NCI-H226 (cell line): ENCODE measurements at places on chromosomes 7 and 10.

GRCh38 chr7:155259866-155260497, 37.7 kb upstream of the INSIG1 start:
- DNase-seq = no peak

DNA sequence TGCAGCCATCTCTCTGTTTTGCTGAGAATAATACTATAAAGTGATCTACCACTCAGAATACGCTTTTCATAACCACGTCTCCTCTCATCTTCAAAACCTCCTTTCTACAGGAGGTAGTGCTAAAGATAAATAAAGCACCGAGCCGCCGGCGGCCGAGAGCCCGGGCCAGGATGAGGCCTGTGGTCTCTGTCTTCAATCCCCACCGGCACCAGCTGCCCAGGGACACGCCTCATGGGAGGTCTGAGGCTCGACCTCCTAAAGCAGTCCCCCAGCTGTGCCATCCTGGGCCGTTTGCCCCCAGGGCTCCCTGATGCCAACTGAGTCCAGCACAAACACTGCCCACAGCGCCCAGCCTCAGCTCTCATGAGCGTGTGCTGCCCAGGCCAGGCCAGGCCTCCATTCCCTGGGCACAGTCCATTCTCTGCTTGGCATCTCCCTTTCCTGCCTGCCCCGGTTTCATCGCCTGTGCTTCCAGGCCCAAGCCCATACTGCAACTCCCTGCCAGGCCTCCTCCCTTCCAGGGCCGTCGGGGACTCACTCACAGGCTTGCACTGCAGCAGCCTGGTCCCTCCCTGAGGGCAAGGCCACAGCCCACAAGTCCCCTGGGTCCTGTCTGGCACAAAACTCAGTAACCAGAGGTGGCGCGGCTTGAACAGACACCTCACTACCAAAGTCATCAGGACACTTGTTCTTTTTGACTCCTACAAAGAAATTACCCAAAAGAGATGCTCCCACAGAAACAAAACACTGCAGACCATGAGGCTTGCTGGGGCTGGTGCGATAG, 2.5 kb downstream of the INTS1 start:
- DNase-seq = no peak

GRCh38 chr10:31604096-31604495, 285.1 kb downstream of the ZEB1 start:
- DNase-seq = no peak

- no peak for DNase-seq
Observed at GRCh38 chr7:101399759-101400158, 37.1 kb downstream of the COL26A1 start.

GRCh38 chr7:117020591-117020973, 67.3 kb downstream of the ST7 start:
- no peak for DNase-seq

DNA sequence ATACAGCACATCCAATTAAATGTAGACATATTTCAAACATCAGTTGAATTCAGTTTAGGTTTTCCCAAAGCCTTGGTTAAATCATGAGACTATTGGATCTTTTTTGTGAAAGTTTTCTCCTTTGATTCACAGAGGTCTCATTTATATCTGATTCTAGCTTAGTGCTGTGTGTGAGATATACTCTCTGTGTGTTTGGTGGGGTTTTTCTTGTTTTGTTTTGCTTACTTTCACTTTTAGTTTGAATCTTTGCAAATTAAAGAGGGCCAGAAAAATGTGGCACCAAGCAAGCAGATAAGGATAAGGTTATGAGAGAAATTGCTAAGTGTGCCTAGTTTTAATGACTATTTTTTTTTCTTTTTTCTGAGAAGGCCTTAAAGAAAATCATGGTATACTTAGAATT, 12.6 kb upstream of the OR6B1 start:
- DNase-seq = no peak

DNA sequence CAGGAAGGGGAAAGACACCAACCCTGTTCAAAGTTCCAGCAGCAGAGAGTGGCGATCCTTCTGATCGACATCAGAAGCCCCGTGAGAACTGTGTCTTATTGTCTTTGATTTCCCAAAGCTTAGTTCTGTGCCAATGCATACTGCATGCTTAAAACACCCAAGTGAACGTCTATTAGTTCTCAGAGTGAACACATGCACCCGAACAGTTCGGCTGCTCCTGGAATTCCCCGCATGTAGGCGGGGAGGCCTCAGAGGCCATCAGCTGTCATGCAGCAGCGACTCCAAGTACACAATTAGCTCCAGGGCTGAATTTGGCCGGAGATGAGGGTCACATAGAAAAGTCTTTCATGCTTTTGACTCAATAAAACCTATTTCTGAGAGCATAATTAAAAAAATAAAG, 276.9 kb downstream of the ZMYND11 start:
- DNase-seq = no peak

GRCh38 chr7:144086730-144087129, 652 bp downstream of the OR2A12 start:
- no peak for DNase-seq

GRCh38 chr10:105691811-105692210, 1050.7 kb downstream of the SORCS3 start:
- DNase-seq = no peak

DNA sequence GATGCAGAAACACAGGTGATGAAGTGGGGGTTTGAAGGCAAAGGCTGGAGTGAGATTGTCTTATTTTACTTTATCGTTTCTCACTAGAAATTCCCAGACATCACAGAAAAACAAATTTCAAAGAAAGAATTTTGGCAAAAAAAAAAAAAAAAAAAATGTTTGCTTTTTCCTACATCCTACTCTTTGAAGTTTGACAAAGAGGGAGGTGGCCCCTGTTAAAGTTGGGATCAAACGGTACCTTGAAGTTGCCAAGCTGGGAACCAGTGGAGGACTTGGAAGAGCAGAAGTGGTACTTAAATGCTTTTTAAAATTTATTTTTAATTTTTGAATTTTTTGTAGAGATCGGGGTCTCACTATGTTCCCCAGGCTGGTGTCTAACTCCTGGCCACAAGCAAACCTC, 63.9 kb upstream of the KIF5B start:
- no peak for DNase-seq

- no peak for DNase-seq
Observed at GRCh38 chr10:15868006-15868405, 7.7 kb upstream of the MINDY3 start.

DNA sequence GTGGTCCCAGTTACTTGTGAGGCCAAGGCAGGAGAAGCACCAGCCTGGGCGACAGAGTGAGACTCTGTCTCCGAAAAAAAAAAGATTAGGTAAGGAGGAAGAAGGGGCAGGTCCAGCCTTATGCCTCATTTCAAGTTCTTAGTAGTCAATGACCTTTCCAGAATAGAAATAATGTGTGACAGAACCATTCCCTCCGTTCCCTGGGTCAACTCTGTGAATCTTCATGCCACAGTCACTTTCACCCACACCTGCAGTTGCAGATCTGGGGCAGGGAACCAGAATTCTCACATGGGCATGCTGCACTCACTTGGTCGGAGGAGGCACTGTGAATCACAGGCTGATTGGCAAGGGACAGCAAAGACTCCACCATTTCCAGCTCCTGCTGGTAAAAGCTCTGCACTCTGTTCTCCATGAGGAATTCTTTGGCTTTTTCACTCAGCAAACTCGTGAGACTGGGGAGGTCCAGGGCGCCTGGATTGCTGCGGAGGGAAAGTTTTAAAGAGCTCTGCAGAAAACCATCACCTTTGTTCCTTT, 20.7 kb downstream of the STN1 start:
- DNase-seq = no peak

- DNase-seq = no peak
Observed at GRCh38 chr10:89952751-89953150, 251.4 kb downstream of the KIF20B start.

DNA sequence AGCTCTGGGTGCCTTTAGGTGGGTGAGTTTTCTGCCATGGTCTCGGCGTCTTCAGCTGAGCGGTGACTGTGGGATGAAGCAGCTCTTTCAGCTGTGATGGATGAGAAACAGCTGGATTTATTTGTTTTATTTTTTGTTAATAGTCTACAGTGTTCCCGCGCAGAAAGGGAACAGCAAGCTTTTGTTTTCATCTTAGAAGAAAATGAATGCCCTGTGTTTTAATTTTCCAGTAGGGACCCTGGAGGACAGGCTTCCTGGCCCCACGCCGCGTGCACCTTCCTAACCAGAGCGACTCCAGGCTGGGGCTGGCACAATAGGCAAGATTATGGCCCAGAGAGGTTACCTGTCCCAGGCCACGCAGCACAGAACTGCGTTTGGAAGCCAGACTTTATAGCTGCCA, 57.6 kb downstream of the GTF2IRD1 start:
- DNase-seq = no peak

- no peak for DNase-seq
Observed at GRCh38 chr7:117270371-117270770, 52.5 kb downstream of the WNT2 start.

GRCh38 chr10:86079088-86079487, 287.5 kb downstream of the GRID1 start:
- no peak for DNase-seq

GRCh38 chr10:75718991-75719390, 287.6 kb downstream of the LRMDA start:
- no peak for DNase-seq

DNA sequence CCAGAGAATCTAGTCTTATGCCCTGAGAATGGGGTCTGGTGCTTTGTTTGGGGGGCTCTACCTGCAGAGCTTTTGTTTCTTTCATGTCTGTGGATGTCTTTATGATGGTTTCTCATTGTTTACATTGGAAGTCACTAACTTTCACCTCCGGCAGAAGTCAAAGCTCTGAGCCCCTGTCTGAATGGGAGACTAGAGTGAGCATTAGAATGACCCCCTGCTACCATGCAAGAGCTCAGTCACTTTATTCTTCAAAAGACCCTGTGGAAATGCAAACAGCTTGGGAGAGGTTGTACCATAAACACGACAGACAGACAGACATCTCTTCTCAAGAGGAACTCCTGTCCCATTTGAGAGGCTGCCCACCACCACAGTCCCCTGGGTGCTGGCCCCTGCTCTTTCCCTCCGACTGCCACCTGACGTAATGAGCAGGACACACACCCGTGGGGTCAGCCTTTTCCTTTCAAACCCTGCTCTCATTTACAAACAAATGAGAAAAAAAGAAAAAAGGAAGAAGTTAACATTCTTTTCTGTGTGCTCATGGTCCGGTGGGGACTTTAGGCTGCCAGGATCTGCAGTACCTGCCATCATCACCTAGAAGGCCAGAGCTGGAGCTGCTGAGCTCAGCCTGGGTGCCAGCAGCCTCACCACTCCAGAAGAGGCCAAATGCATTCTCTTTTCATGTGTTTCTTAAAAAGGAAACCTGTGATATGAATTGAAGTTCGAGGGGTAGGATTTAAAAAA, 91.6 kb downstream of the FZD1 start:
- DNase-seq = no peak

DNA sequence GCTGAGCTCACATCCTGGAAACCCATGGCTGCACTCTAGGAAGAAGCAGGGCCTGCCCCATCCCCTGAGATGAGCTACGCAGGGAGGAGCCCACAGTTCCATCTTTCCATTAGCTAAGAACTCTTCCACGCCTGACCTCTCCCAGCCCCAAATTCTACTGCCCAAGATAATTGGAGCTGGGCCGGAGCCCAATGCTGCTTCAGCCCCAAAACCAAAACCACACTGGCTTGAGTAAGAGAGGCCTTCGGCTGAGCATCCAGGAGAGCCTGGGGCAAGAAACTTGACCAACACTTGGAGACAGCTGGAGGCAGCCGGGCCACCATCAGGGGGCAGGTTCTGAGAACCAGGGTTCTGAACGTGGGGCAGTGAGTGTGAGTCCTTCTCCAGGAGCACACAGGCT, 116.1 kb upstream of the ZMIZ1 start:
- peak; percentile 86 for DNase-seq

GRCh38 chr7:125222596-125222995, 293.0 kb upstream of the POT1 start:
- DNase-seq = no peak

DNA sequence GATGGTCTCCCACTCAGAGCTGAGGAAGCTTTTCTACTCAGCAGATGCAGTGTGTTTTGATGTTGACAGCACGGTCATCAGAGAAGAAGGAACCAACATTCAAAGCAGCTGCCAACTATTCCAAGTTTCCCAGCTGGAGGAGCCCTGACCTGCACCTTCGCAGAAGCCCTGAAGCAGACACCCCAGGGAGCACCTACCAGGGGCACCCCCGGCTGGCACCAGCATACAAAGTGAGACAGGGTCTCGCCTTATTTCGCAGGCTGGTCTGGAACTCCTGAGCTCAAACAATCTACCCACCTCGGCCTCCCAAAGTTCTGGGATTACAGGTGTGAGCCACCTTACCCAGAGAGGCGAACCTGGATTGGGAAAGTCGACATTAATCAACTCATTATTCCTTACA, 68.6 kb downstream of the KMT2C start:
- DNase-seq = no peak

- DNase-seq = peak; percentile 55
Observed at GRCh38 chr10:60816628-60817397, 38.5 kb downstream of the CDK1 start.

GRCh38 chr10:75428434-75429158, 2.8 kb upstream of the LRMDA start:
- peak; percentile 38 for DNase-seq

DNA sequence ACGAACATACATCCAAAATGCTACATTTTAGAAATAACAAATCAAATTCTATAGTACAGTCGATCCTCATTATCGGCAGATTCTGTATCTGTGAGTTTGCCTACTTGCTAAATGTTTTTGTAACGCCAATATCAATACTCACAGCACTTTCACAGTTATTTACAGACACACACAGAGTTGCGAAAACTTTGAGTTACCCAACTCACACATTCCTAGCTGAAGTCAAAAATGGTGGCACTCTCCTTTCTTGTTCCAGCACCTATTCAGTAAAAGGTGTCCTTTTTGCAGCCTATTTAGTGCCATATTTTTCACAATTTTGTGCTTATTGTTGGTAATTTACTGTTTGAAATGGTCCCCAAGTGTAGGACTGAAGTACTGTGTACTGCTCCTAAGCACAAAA, 161.7 kb downstream of the AKR1D1 start:
- DNase-seq = no peak

- peak; percentile 87 for DNase-seq
Observed at GRCh38 chr10:21497177-21497807, 28.2 kb downstream of the SKIDA1 start.

- no peak for DNase-seq
Observed at GRCh38 chr10:69376662-69377061, 40.1 kb downstream of the TACR2 start.

DNA sequence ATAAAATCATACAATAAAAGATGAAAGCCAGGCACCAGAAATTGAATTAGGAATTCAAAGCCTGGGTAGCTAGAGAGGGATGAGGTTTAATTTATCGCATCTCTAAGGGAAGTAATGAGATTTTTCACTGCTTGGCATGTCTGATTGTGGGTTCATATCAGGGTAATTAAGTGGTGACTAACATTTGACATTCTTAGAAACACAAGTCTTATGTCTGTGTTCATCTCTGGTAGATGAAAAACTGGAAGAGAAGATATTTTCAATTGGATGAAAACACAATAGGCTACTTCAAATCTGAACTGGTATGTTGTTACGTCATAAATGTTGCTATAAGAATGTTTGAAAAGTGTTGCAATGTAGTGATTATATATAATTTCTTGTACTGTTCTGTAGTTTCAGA, 36.8 kb upstream of the ARMS2 start:
- no peak for DNase-seq
